Iris pigment epithelial cell (primary cell): ENCODE measurements at places on chromosomes 7 and 10.

- no peak for DNase-seq
Measured at GRCh38 chr10:7003831-7004395, 406.9 kb downstream of the SFMBT2 start.

GRCh38 chr7:43481902-43482678 is 100.8 kb upstream of the STK17A start:
- peak; percentile 68 for DNase-seq

DNA sequence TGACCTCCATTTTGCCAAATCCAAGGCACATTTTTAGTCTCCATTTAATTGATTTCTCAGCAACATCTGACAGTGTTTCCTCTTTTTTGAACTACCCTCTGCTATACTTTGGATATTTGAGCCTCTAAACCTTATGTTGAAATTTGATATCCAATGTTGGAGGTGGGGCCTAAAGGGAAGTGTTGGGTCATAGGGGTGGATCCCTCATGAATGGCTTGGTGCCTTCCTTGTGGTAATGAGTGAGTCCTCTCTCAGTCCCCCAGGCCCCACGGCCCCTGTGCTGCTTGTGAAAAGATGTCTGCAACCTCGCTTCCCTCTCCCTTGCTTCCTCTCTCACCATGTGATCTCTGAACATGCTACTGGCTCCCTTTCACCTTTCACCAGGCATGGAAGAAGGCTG is 96.8 kb upstream of the DGKB start:
- DNase-seq, result no peak

DNA sequence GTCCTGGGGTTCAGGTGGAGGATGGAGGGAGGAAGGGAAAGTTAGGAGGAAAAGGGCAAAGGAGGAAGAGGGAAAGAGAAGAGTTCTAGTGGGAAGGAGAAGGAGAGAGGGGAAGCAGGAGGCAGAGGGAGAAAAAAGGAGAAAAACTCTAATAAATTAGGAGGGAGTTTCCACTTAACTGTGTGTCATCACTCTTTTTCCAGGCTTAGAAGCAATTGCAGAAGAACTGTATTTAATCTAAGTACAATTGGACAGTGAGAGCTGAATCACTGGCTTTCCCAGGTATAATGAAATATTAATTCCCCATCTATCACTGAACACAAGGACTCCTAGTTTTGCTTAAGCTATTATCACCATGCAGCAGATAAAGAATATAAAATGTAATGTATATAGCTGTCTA is 76.8 kb downstream of the CREB3L2 start:
- DNase-seq, result no peak

DNA sequence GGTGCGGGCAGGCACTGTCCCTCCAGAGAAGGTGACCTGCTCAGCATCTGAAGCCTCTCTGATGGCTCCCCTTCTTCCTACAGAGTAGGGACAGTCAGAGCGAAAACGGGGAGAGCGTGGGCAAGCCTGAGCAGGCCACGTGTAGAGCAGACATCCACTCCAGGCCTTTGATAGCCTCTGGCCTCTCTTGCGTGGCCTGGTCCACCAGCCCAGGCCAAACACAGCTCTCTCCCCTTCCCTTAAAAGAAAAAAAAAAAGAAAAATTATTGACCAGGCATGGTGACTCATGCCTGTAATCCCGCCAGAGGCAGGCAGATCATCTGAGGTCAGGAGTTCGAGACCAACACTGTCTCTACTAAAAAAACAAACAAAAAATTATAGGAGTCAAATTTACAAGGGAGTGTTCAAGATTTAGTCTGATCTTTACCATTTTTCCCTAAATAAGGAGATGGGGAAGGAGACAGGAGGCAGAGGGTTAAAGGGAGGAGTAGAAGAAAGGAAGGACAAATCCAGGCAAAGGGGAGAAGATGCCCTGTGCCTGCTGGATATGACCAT is 84.8 kb downstream of the PLXNA4 start:
- DNase-seq, result no peak

DNA sequence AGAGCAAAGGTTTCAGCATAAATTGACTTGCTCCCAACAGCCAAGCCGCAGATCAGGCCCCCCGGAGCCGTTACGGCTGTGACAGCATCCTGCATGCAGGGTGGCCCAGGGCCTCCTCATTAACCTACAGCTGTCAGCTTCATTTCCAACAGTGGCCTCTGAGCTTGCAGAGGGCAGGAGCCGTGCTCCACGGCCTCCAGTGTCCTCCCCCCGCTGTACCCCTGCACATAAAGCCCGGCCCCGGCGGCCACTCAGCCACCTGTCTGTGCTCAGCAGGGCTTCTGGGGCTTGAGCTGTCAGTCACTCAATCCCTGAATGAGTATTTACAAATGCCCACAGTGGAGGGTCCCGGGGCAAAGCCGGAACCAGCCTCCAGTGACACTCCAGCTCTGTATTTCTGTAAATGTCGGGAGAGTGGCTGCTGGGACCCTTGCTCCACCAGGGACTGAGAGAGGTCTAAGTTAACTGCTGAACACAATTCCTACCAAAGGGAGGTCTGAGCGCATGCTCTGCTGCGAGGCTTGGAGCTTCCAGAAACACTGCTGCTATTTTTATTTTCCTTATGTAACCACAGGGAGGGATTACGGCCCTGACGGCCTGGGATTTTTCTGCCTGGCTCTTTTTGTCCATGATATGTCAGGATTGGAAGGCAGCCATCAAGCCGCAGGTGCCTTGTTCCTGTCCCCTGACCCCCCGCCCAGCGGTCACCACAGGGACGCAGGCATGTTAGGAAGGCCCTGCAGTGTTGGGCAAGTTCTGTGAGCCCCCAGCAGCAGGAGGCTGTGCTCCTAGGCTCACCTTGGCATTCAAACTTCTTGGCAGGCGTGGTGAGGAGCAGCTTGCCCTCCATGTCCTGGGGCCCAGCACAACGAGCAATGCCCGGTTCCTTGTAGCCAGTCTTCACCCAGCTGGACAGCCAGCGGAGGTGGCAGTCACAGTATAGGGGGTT is 165.0 kb downstream of the SLIT1 start:
- DNase-seq, result peak; percentile 22

DNA sequence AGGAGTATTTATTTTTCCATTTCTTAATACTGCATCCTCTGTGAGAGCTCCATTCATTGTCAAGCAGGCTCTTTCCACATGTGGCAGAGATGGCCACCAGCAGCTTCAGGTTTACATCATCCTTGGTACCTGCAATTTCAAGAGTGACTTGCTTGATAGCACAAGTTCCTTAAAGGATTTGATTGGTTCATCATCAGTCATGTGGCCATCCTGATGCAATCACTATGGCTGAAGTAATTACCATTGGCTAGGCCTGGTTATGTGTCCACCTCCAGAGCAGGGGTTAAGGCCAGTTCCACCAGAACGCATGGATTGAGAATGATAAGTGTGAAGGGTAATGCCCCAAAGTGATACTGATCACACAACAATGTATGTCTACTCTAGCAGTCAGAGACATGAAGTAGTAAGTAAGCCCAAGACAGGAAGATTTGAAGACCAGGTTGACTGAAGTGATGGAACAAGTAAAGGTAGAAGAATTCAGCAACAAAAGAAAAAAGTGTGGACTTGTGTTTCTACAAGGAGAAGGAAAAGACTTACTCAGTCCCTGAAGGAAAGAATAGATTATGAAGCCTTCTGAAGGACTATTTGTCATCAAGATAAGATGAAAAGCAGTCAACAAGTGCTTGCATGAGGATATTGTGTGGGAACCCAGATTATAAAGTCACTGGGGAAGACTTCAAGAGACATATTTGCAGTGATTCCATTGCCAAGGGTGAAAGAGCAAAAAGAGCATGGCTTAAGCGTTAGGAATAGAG is 26.4 kb upstream of the PRKAR2B start:
- DNase-seq, result no peak

DNA sequence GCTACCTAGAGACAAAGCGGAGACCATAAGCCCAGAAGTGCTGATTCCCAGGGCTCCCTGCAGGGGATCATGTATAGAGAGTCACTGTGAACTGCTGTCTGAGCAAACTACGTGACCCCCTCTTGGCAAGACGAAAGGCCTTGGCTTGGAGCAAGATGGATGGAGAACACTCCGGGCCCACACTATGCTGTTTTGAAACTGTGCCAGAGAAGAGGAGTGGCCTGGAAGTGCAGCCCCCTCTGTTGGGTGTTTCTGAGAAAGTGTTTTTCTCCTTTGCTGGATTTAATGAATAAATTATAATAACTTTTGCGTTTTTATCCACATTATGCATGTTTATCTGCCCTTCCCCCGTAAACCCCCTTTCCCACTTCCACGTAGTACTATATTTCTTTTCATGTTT is 639.3 kb upstream of the GALNT17 start:
- no peak for DNase-seq

GRCh38 chr10:132904814-132905649 is 37.3 kb downstream of the CFAP46 start:
- no peak for DNase-seq

GRCh38 chr7:127946111-127946510 is 85.1 kb downstream of the LRRC4 start:
- DNase-seq, result no peak

DNA sequence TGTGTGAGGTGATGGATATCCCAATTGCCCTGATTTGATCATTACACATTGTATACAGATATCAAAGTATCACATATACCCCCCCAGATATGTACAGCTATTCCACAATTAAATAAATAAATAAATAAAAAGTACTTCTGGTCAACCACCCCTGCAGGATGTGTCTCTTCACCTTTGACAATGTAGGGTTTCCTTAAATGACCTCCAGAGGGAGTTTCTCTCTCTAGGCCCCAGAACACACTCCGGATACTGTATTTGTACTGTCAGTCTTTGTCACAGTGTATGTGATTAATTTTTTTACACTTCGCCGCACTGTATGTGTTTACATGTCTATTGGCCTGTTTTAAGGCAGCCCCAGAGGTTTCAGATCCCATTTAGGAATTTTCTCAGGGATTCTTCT is 123.6 kb downstream of the ADCYAP1R1 start:
- no peak for DNase-seq
